ENCODE measurements at places on chromosomes 16 and 17.

- DNase-seq: no peak
Observed at GRCh38 chr16:83808573-83809014, 816 bp downstream of the HSBP1 start.

GRCh38 chr17:77366558-77367245, 225.9 kb downstream of the SEC14L1 start:
- DNase-seq: no peak

- DNase-seq: no peak
Observed at GRCh38 chr16:15952265-15952711, 2.9 kb downstream of the ABCC1 start.

DNA sequence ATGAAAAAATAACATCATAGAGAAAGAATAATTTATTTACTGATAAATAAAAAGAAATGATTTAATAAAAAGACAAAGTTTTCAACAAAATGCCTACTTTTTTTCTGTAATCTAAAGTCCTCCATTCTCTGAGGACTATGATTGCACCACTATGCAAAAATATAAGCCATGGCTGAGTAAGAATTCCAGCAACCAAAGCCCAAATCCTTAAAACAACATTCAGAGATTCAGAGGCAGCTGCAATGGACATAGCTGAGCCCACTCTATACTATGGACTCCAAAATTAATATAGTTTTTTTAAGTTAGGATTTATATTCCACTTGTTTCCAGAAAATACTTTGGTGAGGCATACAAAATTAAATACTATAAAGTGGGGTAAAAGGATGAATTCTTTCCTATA, 169.5 kb upstream of the C17orf78 start:
- DNase-seq: no peak

- no peak for DNase-seq
Observed at GRCh38 chr16:6153901-6154300, 1056.3 kb upstream of the EEF2KMT start.

GRCh38 chr16:88315543-88316105, 67.1 kb upstream of the ZNF469 start:
- peak; percentile 70 for DNase-seq

GRCh38 chr16:84663433-84664101, 15.3 kb downstream of the KLHL36 start:
- no peak for DNase-seq

All from iPS-NIHi11 (cell line).